ENCODE measurements at places on chromosomes 5 and 9.

GRCh38 chr5:10324518-10325370, 17.0 kb upstream of the CMBL start:
- DNase-seq: no peak

- no peak for DNase-seq
Measured at GRCh38 chr9:111038331-111039230, at the start of gene LPAR1. Gene LPAR1 (minus strand): TSS chr9:111038470. CDS start chr9:110972117, 66,353 bp downstream.

DNA sequence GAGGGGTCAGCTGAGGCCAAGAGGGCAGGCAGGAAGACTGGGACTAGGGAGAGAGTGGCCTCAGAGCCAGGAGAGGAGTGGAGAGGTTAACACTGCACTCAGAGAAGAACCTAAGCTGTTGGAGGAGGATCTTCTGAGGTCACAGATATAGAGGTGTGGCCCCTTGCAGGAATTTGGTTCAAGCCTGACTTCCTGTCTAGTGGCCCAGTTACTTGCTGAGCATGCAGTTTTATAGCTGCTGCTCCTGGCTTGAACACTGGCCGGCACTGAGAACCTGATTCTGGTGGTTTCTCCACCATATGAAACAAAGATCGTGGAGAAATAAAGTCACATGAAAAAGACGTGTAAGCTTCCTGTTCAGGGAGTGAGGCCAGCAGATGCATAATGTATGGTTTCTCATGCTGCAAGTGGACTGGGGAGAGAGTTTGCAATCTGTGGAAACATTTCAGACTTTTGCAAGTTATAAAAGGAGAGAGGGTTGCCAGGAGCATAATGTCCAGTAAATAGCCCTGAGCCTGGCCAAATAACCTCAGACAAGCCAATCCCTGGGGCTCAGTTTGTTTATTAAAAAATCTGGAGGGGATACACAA, 82.6 kb downstream of the GALNT10 start:
- DNase-seq: no peak

DNA sequence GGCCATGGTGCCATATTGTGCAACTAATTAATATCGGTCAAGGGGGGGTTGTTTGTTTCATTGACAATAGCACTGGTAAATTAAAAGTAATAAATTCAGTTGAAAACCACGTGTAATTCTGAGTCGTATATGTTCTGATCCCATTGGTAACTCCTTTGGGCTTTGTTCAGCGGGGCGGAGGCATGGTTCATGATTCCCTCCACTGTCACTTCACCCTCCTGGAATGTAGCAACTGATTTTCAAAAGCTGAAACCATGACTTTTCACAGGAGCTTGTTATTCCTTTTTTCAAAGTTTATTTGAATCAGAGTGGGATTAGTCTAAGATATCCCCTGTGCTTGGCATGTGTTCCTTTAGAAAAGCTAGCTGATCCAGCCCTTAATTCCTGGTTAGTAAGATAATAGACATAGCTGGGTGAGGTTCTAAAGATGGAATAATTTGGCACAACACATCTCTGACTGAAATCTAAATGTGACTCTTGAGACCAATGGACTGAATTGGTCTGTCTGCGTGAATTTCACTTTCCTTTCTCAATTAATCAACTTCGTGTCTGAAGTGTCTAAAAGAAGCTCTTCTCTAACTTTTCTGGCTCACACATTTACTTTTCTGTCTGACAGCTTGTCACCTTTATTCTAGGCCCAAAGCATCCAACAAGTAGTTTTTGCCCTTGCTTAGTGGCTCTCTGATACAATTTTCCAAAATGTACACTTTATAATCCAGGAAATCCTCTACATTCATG, 185.7 kb upstream of the VCAN start:
- no peak for DNase-seq

DNA sequence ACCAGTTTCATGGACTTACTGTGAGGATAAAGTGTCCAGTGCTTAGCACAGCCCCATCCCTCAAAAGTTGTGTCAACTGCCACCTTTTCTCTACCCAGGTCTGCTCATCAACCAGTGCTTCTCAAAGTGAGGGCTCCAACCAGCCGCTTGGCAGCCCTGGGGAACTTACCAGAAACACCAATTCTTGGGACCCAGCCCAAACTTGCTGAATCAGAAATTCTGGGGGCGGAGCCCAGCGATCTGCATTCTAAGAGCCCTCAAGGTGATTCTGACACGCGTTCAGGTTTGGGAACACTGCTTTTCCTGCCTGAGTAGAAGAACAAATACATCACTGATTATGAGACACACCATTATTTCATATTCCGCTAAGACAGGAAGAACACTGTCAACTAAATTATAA, 132.0 kb downstream of the NSG2 start:
- no peak for DNase-seq

DNA sequence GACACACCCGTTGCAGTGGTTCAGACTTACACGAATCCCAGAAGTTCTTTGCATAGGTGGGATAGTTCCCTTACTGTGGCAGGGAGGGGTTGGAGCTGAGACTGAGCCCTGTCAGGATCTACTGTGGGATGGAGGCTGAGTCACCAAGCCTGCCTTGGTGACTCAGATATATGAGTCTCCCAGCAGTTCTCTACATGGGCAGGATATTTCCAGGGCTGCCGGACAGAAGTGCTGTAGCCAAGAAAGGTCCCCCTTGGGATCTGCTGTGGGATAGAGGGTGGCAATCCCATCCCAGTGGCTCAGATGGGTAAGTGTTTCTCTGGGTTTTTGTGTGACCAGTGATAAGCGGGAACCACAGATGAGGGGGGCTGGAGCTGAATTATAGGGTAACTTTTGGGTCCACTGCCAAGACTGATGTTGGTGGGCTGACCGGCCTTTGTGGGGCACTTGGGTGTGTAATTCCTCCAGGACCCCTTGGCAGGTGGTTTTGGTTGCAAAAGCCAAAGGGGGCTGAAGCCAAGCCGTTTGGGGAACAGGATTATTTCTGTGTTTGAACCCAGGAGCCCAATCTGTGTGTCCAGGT, 18.7 kb downstream of the XRCC4 start:
- no peak for DNase-seq

DNA sequence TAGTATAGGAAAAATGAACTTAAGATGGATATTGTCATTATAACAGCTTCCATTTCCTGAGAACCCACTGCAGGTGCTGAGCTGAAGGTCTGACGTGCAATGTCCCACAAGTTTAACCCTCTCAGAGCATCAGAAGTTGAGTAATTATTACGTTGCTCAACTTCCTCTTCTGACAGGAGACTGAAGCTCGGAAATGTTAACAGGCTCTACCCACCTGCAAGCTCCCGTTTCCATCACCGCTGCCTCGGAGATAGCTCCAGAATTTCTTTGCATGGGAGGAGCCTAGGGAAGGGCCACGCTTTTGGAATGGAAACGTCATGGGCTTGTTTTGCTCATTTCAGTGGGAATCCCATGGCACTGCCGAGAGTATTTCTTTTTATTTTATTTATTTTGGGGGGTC, 1.0 kb upstream of the NTMT1 start:
- DNase-seq: no peak

Data from brain pericyte (primary cell).